DMS53 (cell line): ENCODE measurements at places on chromosomes 3 and 15.

DNA sequence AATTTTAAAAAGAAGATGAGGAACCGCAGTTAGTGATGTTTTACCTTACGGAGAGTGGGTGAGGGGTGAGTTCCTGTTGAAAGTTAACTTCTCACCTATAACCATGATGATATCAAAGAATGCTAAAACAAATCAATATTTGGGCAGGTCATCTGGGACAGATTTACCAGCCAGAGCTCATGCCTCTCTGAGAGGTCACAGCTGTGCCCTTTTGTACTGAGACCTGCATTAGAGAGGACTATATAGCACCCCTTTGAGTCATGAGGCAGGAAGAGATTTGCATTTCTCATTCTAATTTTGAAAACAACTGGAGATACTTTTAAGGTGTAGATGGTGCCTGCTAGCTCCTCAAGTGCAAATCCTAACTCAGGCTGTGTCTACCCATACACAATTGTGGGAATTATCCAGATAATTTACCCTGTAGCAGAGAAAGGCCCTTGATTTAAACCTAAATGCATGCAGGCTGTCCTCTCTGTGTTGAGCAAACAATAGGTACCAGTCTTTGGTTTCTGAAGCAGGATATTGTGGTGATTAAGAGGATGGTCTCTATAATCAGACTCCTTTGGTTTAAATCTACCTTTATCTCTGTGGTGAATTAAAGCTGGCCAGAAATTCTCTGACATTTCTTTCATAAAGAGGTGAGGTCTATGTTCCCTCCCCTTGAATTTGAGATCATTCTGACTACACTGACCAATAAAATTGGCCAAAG is 5.8 kb upstream of the TM4SF4 start:
- no peak for DNase-seq

DNA sequence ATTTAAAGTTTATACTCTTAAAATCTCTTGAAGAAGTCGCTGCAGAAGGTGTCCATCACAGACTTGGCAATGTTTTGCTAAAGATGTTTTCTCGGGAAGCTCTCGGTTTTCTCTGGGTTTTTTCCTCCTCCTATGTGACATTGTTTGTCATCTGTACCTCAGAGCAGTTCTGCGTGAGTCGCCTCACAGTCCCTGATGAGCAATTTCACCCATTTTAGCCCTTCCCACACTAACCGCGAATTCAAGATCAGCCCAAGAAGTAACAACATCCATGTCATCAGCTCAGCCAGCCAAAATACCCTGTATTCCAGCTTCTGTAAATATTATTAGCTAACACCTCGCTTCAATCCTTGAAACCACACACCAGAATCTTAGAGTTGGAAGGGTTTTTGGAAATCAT is 224.3 kb upstream of the SETMAR start:
- DNase-seq: no peak

GRCh38 chr15:60057554-60057953 is 53.4 kb downstream of the FOXB1 start:
- DNase-seq: peak; percentile 53

- no peak for DNase-seq
These were observed 711.1 kb upstream of the GOLIM4 start for GRCh38 chr3:168806871-168807270.

GRCh38 chr15:48411971-48412591 is 80.9 kb downstream of the DUT start:
- DNase-seq: no peak

- DNase-seq: no peak
These were observed at the start of gene CLEC3B for GRCh38 chr3:45026038-45026437. Gene CLEC3B (plus strand): TSS chr3:45026303. CDS start chr3:45026363, 60 bp downstream.

GRCh38 chr3:143429628-143430514 is 310.3 kb downstream of the CHST2 start:
- no peak for DNase-seq

- no peak for DNase-seq
These were observed 307.1 kb downstream of the PTPRG start for GRCh38 chr3:61868499-61868898.

DNA sequence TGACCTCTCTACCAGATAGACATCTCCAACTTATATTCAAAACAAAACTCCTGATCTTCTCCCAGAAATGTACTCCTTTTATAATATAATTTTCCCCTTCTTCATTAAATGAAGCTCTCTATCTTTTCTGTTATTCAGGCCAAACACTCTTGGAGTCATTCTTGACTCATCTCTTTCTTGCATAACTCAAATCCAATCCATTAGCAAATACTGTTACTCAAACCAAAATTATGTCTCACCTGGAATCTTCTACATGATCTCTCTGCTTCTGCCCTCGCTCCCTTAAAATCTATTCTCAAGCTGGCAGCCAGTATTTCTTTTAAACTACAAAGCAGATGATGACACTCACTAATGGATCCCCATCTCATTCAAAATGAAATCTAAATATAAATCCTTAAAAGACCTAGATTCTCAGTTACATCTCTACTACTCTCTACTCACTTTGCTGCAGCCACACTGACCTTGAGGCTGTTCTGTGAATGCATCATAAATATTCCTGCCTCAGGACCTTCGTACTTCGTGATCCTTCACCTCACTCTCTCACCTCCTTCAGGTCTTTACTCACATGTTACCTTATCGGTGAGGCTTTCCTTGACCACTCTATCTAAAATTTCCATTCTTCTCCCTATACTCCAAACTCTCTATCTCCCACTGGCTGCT is 160.9 kb downstream of the TBC1D5 start:
- no peak for DNase-seq

DNA sequence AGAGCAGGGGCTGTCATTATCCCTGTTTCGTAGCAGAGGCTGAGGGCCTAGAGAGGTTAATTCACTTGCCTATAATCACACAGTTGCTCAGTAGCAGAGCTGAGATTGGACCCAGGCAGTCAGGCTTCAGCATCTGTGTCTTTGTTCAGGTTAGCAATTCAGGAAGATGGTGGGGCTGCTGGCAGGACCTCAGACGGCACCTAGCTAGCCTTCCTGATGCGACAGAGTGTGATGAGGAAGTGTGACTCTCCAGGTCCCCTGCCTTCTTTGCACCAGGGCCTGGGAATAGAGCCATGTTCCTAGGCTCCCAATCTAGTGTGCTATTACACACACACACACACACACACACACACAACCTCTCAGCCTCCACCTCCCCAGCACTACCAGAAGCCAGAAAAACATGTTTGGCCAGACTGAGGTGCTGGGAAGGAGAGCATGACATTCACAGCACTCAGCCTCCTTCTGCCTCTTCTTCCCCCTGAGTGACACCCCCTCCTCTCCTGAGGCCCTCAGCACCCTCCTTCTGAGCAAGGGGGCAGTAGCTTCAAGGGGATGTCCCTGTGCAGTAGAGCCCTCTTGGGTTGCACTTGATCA is 88.9 kb downstream of the TLE3 start:
- no peak for DNase-seq

DNA sequence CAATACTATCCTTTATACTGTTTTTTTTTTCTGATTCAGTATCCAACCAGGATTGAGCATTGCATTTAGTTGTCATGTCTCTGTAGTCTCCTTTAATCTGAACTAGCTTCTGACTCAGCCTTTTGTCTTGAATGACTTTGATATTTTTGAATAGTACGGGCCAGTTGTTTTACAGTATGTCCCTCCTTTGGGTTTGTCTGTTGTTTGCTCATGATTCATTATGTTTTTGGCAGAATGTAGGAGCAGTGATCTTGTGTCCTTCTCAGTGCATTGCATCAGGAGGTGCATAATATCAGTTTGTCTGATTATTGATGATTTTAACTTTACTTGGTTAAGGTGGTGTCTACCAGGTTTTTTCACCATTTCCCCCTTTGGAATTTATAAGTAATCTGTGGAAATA is 20.5 kb downstream of the EXOG start:
- DNase-seq: no peak

GRCh38 chr3:158094235-158095110 is 11.7 kb downstream of the SHOX2 start:
- no peak for DNase-seq
